ENCODE measurements at places on chromosomes 11 and 22. TPM values are rescaled to one million over a fixed set of nuclear protein-coding genes. Genes with fewer than 3 reads are reported as not detected.

The KRTAP5-9 gene
- not detected for total RNA-seq

DNA sequence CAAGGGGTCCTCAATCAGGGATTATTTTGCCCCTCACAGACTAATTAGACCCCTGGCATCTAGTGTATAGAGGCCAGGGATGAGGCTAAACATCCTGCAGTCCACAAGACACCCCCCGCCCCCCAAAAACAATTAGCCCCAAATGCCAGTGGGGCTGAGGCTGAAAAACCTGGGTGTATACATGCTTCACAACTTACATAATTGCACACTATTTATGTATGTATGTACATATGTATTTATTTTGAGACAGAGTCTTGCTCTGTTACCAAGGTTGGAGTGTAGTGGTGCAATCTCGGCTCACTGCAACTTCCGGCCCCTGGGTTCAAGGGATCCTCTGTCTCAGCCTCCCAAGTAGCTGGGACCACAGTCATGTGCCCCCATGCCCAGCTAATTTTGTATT is 28.8 kb upstream of the SHANK2 start:
- no peak for DNase-seq

- DNase-seq, result no peak
These were observed 20.5 kb downstream of the SLC1A2 start for GRCh38 chr11:35398881-35399280.

The ZP1 gene
- not detected for total RNA-seq
